ENCODE measurements at places on chromosomes 3 and 15. TPM values are rescaled to one million over a fixed set of nuclear protein-coding genes. Genes with fewer than 3 reads are reported as not detected.

MAPKAPK3 gene
- total RNA-seq = 65.6 TPM

HPS3 gene
- 11.8 TPM for total RNA-seq

ANKRD34C gene
- not detected for total RNA-seq

IMPG2 gene
- 0.04 TPM for total RNA-seq

ACAD11 gene
- total RNA-seq = 3.9 TPM

KLHL40 gene
- not detected for total RNA-seq

NLGN1 gene
- 0.34 TPM for total RNA-seq

DLEC1 gene
- total RNA-seq = 0.19 TPM

FMN1 gene
- 4.3 TPM for total RNA-seq

- no peak for DNase-seq
Measured at GRCh38 chr15:91196768-91197167, 96.7 kb downstream of the SV2B start.

DNA sequence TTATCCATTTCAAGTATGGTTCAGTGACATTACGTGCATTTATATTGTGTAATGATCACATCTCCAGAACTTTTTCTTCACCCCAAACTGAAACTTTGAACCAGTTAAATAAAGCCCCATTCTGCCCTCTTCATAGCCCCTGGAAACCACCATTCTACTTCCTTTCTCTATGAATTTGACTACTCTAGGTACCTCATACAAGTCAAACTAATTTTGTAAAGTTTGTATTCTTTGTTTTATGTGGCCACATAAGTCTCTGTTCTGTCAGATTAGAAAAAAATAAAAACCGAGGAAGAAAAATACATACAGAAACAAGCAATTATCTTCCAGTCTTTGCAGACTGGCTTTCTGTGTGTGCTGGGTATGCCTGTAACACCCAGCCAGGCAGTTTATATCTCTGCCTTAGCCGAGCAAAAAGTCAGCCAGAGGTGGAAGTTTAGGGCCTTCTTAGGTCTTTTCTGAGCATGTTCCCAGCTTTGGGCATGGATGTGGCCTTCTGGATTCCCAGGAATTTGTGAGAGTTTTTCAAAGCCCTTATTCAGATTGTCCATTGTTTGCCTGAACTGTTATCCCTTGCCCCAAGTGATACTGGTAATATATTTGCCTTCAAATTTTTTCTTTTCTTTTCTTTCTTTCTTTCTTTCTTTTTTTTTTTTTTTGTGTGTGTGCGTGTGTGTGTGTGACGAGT, 6.0 kb upstream of the GRAMD1C start:
- DNase-seq = no peak

DNA sequence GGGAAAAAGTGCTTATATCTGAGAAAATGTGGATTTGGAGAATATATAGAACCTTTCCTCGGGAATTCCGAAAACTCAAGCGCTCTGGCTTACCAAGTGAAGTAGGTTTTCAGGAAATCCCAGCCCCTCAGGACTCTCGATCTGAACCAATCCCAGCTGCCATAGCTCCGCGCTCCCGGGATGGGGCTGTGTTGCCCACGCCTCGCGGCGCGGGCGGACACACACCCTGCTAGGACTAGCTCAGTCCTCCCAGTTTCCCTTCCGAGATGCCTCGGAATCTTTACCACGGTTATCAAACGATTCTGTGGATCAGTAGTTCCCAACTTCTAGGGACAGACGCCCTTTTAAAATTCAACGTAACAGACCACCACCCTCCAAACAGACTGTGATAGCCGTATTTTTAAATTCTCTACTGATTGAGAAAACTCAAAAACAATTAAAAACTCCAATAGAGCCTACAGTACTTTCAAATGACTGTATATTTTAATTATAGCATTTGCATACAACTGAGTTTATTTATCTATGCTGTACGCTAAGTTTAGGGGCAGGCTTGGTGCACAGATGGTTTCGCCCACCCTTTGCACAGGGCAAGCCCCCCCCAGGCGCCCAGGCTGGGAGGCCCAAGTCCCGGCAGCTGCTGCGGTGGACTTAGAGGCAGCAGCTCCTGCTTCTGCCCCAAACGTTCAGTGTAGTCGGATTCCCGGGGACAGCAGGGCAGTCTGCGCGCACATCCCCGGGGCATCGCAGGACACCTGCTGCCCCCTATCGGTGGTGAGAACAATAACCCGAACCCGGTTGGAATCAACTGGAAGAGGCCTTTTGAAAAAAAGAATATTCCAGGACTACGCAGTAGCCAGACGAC, 52.3 kb downstream of the CCDC54 start:
- peak; percentile 10 for DNase-seq

DNA sequence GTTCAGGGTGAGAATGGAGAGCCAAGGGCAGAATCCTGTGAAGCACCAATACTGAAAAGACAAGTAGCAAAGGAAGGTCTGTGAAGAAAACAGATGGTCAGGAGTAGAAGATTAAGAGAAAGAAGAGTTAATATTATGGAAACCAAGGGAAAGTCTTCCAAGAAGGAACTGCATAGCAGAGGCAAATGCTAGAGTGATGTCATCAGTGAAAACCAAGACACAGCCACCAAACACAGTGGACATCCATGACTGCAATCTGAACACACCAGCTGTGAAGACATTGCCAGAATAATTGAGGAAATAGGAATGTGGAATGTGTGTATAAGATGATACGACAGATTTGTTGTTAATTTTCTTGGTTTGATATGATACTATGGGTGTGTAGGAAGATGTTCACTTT, 26.8 kb upstream of the ZBTB38 start:
- no peak for DNase-seq

DNA sequence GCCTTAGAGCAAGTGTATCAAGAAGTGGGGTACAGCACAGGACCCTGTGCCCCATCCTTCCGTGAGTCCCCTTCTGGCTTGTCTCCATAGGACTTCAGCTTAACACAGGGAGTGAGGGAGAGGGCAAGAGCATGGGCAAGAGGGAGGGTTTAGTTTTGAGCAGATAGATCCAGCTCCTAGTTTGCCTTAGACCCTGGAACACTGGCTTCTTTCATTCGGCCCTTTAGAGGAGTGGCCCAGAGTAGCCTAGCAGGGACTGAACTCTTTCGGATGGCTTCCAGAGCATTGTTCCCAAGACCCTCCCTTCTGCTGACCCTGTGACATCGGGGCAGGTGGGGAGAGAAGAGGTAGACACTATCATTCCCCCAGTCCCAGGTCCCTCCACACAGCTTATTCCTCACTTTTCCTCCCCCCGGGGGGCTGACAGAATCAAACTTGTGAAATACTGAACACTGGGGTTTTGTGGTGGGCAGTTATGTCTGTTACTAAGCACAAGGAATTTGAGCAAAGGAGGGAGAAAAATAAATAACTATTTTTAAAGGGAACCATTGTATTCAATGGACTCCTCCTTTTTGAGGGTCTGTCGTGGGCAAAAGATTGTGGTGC, 289.6 kb upstream of the C2CD4B start:
- DNase-seq = no peak

DNA sequence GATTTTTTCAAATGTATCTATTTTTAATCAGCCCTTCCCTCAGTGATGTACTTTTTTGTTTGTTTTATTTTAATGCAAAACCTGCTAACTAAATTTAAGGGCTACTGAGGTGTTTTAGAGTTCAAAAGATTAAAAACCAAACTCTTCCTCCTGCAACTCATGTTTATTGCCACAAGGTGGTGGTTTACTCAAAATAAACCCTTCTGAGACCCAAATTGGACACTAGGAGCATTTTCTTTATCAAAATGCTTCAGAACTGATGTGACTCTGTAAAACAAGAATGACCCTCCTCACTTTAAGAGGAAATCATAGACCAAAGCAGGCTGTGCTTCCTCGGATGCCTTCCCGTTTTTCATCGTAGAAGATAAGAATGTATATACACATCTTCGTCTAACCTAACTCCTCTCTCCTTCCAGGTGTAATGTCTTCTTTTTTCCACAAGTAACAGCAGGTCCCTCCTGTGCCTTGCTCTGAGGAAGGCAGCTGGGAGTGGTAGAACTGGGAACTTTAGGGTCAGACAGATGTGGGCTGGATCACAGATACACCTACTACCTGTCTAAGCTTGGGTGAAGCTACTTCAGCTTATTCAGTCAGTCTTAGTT, 2.9 kb upstream of the NME9 start:
- no peak for DNase-seq

DNA sequence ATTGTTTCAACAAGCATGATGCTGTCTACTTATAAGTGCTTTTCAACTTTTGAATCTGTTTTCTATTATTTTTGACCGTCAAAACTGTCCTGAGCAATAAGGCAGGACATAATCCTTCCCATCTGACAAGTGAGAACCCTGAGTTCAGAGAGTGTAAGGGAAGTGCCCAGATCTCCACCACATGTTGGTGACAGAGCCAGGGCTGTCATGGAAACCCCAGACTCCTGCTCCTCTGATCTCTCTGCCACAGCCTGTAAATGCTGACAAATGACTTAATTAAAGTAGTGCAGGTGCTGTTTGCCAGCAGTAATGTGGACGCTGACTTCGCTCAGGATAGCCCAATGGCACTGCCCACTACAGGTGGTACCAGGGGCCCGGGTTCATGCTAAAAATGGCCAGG, 40.3 kb downstream of the SPSB4 start:
- no peak for DNase-seq

- DNase-seq = no peak
Measured at GRCh38 chr3:141073580-141073979, 22.4 kb downstream of the SPSB4 start.

- DNase-seq = no peak
Measured at GRCh38 chr15:93719921-93720351, 511.4 kb upstream of the MCTP2 start.

DNA sequence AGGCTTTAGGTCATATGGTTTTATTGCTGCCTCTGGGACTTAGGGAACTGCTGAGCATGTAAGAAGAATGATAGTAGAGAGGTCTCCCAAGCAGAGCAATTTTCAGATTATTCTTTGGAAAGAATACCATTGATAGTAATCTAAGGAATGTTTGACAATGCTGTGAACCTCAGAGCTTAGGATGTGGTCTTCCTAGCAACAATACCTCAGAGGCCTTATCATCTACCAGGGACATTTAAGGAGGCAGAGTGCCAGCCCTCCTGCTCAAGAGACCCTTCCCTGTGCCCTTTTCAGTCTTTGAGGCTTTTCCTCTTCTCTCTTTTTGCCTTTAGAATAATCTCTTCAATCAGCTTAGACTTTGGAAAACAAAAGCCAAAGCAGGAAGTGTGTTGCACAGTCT, 272.1 kb downstream of the OXSM start:
- no peak for DNase-seq

- peak; percentile 3 for DNase-seq
Measured at GRCh38 chr15:56040081-56041035, 46.9 kb upstream of the NEDD4 start.

DNA sequence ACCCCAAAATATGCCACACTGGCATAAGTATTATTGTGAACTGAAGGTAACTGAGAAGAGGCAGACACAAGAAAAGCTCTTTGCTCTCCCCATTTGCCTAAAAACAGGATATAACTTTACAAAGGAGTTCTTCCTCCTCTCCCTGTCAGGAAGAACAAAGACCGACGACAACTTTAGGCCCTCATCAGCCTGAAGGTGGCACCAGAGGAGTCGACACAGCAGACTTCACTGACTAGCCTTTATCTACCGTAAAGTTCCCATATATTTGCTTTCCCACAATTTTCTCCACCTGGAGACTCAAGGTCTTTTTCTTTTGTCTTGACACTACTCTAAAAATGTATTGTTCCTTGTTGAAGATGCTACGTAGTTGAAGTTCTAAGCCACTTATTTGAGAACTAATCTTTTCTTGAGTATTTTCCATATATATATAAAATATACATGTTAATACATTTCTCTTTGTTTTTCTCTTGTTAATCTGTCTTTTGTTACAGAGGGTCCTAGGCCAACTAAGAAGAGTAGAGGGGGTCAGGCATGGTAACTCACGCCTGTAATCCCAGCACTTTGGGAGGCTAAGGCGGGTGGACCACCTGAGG, 16.2 kb upstream of the XIRP1 start:
- no peak for DNase-seq

- DNase-seq = no peak
Measured at GRCh38 chr3:113825090-113825489, 13.5 kb upstream of the GRAMD1C start.

DNA sequence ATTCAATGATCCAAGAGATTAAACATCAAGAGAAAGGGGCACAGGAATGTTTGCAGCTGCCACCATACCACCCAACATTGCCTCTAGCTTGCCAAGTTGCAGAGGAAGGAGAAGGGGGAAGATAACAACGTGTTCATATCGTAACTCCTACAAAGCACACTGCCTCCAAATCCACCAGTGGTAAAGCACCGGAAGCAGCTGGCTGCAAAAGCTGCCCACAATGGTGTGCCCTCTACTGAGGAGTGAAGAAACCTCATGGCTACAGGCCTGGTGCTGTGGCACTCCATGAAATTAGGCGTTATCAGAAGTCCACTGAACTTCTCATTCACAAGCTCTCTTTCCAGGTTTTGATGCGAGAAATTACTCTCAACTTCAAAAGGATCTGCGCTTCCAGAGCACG, 263.9 kb upstream of the STT3B start:
- no peak for DNase-seq

DNA sequence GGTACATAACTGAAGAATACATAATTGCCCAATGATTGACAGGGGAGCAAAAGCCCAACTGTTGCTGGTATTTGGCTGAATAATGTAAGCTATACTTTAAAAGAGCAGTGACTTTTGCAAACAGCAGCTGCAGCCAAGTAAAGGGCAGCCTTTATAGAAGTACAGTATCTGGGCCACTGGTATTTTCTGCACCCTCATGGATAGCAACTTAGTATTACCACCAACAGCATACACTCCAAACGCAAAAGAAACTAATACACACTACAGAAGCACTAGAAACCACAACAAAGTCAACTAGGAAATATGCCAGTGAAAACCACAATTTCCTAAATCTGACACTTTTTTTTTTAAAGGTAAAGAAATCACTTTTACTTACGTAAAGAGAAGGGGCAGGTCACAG, 206.1 kb downstream of the TIGIT start:
- no peak for DNase-seq

DNA sequence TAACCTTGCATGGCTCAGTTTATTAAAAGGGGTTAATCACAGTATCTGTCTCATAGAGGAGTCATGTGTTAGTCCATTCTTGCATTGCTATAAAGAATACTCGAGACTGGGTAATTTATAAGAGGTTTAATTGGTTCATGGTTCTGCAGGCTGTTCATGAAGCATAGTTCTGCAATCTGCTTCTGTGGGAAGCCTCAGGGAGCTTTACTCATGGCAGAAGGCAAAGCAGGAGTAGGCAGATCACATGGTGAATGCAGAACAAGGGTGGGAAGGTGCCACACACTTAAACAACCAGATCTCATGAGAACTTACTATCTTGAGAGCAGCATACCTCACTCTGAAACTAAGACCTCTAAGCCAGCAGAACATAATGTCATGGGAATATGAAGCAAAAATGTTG, 42.2 kb upstream of the PTX3 start:
- DNase-seq = no peak
